ENCODE measurements at places on chromosomes 11 and 22. TPM values are rescaled to one million over a fixed set of nuclear protein-coding genes. Genes with fewer than 3 reads are reported as not detected.
A peak's percentile ranks its signal among the peaks of the same experiment; 100 is the strongest.

Gene SCGB1D2
- total RNA-seq, result not detected

Gene ACRV1
- total RNA-seq, result not detected

Gene IGSF9B
- total RNA-seq, result 1.6 TPM

Gene SYTL2
- total RNA-seq, result 11.9 TPM

GRCh38 chr22:30340911-30341685 is 14.4 kb upstream of the TBC1D10A start:
- peak; percentile 39 for DNase-seq

GRCh38 chr11:126281245-126281644 is 1.6 kb upstream of the TIRAP start:
- no peak for DNase-seq

GRCh38 chr11:96179905-96180304 is 163.1 kb downstream of the MAML2 start:
- no peak for DNase-seq

All from upper lobe of left lung (tissue), 6 donors.